Stimulated activated CD4-positive, alpha-beta T cell treated with anti-CD3 and anti-CD28 coated beads, Interleukin-2, amount 100 ng/mL, for 4 hours (primary cell): ENCODE measurements at places on chromosomes 16 and 17.
A peak's percentile ranks its signal among the peaks of the same experiment; 100 is the strongest.

- no peak for DNase-seq
Measured at GRCh38 chr17:67232441-67232840, 12.6 kb downstream of the HELZ start.

DNA sequence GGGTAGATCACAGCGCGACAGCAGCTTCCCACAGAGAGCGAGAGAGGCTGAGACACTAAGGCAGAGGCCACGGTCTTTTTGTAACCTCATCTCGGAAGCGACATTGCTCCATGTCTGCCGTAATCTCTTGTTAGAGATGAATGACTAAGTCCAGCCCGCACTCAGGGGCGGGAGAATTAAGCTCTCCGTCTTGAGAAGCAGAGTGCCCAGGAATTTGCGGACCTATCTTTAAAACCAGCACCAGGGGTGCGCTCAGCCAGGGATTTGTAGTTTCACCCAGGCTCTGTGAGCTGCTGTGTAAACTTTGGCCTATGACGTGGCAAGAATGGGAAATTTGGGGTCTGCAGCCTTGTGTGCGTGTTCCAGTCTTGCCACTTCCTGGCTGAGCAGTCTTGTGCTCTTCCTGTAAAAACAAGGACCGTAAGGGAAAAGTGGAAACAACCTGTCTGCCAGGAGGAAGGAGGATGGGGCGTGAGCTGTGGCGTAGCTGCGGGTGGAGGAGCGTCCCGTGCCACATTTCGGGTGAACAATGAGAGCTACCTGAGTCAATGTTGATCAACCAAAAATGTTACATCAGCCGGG, 16.0 kb upstream of the JPH3 start:
- no peak for DNase-seq

- DNase-seq = no peak
Measured at GRCh38 chr17:65287040-65287439, 149.9 kb downstream of the RGS9 start.

DNA sequence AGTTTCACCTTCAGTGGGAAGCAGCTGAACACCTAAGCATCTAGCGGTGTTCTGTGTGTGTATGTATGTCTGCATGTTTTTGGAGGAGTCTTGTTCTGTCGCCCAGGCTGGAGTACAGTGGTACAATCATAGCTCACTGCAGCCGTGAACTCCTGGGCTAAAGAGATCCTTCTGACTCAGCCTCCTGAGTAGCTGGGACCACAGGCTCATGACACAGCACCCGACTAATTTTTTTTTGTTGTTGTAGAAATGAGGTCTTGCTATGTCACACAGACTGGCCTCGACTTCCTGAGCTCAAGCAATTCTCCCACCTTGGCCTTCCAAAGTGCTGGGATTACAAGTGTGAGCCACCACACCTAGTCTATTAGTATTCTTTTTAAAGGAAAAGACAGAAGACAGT, 30.2 kb upstream of the FAAP100 start:
- no peak for DNase-seq

- DNase-seq = no peak
Measured at GRCh38 chr16:2767891-2768290, 9.2 kb downstream of the ELOB start.

GRCh38 chr17:63998050-63998720, at the start of gene PRR29:
Gene PRR29 (plus strand): TSS chr17:63998351. CDS start chr17:63998365, 14 bp downstream.
- peak; percentile 55 for DNase-seq

DNA sequence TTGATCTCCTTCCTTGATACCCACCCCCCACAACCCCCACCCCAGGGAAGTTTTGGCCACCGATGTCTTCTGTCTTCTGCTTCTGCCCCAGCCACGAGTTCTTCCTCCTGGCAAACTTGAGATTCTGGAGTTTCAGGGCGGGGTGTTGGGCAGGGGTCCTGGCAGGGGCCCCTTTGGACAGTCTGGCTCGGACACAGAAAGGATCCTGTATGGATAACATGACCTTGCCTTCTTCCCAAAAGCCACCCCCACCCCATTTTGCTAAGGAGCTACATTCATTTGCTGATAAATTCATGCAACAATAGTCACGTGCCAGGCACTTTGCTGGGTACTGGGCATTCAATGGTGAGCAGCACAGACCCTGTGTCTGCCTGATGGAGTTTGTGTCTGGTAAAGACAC, 5.9 kb upstream of the COL1A1 start:
- DNase-seq = no peak

GRCh38 chr17:57803021-57803420, 46.8 kb downstream of the MRPS23 start:
- DNase-seq = no peak

DNA sequence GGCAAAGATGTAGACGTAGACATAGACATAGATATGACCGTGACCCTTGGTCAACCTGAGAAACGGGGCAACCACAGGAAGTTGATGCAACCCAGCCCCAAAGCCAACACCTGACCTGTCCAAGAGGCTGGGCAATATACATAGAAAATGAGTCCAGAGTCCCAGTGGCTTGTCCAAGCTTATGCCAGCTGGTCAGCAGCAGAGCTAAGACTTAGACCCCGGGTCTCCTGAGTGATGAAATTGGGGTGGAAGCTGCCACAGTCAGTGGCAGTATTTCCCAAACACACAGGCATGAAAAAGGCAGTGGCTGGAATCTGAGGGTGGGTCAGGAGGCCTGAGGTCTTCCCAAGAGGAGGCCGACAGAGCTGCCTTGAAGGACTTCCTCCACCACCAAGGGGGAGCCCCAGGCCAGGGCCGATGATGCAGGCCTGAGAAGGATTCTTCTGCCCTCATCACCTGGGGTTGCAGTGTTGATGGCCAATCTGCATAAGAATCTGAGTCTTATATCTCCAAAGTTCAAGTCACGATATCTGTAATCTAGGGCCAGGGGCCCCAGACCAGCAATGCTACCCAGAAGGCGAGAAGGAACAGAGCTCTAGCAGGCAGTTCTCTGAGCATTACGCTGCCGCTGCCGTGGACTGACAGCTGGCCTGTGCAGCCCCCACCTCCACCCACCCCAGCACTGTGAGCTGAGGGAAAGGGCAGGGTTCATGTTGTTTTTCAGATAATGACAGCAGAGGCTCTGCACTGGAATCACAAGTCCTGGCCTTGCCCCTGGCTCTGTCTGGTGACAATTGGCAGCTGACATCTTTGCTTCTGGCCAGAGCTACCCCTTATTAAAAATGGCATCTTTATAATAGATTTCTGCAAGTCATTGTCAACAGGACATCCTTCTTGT, 72.7 kb downstream of the GNAO1 start:
- DNase-seq = no peak

GRCh38 chr16:74051-74746, 1.8 kb upstream of the RHBDF1 start:
- no peak for DNase-seq

- no peak for DNase-seq
Measured at GRCh38 chr17:28992625-28993600, 12.9 kb downstream of the SEZ6 start.

DNA sequence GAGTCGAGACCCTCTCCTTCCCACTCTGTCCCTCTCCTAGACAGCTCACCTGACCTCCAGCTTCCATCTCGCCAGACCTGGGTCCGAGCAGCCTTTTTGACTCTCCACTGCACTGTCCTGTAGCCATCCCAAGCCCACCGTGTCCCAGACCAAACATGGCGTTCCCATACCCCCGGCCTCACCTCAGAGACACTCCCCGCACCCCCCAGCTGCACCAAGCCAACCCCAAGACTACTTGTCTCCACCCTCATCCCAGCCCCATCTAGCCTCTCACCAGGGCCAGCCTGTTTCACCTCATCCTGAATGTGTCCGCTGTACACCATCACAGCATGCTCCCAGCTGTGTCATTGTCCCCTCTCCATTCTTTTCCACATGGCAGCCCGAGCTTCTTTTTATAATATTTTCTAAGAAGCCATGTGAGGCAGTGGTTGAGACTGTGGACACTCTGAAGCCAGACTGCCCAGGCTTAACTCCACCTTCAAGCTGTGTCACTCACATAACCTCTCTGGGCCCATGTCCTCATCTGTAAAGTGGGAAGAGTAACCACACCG, 1.5 kb downstream of the MYO15A start:
- no peak for DNase-seq

GRCh38 chr17:73325527-73325842, 13.7 kb upstream of the CDC42EP4 start:
- no peak for DNase-seq

- DNase-seq = no peak
Measured at GRCh38 chr17:53499277-53499676, 323.4 kb upstream of the KIF2B start.
